ENCODE measurements at places on chromosomes 1 and 21.

- no peak for DNase-seq
These were observed 114.5 kb upstream of the KCNK2 start for GRCh38 chr1:214967865-214968575.

- DNase-seq = no peak
These were observed 56.2 kb upstream of the LBR start for GRCh38 chr1:225483818-225484656.

- DNase-seq = no peak
These were observed 114.6 kb upstream of the PLD5 start for GRCh38 chr1:242639104-242639503.

DNA sequence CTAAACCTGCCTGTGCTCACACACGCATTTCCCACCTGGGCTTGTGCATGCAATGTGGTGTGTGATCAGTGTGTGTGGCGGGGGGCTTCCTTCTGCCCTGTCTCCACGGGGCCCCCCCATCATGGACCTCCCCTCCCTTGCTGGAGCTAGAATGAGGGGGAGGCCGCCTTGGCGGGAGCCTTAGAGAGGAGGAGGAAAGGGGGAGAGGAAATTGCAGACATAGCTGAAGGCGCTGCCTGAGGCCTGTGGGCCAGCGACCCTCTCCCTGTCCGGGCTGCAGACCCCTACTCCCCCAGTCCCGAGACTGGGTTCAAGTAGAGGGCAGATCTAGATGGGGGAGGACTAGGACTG lies 883 bp upstream of the EVA1B start:
- no peak for DNase-seq

DNA sequence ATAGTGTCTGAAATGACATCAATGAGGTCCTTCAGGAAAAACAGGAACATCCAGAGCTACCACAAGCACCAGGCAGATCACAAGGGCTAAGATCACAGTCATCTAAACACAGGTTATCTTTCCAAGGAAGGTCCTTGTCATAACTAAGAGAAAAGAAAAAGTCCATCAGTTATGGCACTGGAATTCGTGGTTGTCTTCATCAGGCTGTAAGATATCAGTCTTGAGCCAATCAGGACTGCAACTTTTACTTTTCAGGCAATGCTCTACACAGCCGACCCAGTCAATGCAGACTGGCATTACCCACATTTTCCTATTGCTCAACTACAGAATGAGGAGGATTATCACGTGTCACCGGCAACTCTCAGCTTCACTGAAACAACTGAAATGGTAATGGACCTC lies 26.4 kb downstream of the SORT1 start:
- no peak for DNase-seq

DNA sequence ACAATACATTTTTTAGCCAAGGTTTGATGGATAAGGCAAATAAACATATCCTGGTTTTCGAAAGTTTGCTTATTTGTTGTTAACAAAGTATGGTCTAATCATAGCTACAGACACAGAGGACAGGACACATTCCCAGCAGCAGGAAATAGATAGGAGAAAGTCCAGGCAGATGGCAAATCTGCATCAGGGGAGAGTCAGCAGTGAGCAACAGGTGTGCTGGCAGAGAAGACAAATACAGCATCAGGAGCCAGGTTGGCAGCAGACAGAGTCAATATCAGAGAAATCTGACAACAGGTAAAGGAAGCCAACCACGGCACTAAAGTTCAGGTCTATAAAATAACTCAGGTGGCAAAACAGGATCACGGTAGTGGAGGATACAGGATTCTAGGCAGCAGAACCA lies 210.7 kb upstream of the PTBP2 start:
- DNase-seq = no peak

DNA sequence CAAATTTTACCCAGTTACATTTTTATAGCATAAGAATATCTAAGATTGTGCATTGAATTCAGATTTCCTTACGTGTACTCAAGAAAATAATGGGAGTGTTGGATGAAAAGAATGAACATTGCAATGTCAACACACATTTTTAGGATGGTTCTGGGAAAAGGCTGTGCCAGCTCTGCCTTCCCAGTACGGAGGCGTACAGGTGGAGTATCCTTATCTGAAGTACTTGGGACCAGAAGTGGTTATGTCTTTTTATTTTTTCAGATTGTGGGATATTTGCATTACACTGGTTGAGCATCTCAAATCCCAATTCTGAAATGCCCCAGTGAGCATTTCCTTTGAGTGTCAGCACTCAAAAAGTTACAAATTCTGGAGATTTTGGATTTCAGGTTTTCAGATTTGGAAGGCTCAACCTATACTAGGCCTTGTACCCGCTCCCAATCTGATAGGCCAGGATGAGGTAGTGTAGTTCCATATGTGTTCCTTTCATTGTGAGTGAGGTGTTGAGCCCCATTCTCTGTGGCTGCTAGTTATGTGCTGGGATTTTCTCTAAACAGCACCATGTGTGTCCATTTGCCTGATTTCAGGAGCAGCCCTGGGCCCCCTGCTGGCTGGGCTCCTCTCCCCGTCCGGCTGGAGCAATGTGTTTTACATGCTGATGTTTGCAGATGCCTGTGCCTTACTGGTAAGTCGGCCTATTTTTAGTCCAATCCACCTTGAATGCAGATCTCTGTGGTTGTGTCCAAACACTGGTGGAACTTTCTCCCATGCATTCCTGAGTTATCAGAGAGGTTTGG lies 60.8 kb downstream of the SLC37A1 start:
- DNase-seq = no peak

DNA sequence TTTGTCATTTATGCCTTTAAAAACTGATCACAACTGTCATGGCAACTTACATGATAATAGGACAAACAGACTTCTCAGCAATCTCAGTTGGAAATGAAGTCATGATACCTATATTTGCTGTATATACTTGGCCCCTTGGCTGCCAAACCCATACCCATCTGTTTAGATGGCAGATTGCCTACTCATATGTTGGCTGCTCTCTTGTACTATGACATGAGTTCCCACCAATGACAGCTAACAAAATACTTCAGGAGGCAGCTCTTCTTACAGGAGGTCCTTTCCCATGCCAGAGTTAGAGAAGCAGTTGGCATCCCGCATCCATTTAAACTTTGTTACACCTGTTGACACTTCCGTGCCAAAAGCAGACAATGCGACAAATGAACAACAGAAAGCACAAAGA lies 603.1 kb upstream of the ADGRL2 start:
- DNase-seq = no peak

DNA sequence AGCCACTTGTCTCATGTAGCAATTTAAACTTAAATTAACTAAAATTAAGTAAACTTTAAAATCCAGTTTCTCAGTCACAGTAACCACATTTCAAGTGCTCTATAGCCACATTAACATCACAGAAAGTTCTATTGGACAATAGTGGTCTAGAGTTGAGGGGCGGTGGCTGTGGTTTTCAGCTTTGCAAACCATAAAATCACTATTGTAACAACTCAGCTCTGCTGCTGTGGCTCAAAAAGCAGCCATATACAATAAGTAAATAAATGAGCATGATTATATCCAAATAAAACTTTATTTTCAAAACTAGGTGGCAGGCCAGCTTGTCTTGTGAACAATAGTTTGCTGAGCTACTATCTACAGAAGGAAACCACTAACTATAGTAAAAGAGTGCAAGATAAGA lies 43.4 kb upstream of the C1orf53 start:
- no peak for DNase-seq

DNA sequence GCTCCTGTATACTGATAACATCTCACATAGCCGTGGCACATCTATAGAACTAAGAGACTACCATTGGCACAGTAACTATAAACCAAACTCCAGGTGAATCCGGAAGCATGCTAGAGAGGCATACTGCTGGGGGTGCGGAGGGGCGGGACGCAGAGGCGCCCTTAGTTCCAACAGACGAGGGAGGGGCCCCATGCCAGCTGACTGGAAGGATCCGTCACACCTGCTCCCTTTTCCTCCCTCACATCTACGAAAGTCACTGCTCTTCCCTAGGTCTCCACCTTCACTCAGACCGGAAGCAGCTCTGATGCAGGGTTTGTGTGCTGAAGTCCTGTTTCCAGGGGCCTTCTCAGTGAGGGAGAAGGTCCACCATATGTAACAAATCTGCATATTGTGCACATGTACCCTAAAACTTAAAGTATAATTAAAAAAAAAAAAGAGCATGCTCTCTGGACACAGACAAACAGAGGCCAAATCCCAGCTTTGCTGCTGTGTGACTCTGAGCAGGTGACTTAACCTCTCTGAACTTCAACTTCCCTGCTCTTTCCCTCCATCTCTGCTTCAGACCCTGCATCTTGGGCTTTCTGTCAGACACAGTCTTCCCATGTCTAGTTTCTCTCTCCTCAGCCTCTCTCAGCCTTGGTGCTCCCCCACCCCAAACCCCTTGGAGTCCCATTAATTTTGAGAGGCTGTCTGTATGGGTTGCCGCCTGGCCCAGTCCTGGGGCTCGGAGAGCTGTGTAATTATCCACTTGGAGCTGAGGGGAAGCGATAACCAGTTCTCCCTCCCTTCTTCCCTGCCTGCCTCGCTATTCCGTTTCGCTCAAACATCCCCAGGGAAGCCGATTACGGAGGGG lies 7.8 kb upstream of the GJB5 start:
- DNase-seq = no peak

GRCh38 chr21:23725576-23725975 lies 1881.7 kb downstream of the MRPL39 start:
- DNase-seq = no peak

DNA sequence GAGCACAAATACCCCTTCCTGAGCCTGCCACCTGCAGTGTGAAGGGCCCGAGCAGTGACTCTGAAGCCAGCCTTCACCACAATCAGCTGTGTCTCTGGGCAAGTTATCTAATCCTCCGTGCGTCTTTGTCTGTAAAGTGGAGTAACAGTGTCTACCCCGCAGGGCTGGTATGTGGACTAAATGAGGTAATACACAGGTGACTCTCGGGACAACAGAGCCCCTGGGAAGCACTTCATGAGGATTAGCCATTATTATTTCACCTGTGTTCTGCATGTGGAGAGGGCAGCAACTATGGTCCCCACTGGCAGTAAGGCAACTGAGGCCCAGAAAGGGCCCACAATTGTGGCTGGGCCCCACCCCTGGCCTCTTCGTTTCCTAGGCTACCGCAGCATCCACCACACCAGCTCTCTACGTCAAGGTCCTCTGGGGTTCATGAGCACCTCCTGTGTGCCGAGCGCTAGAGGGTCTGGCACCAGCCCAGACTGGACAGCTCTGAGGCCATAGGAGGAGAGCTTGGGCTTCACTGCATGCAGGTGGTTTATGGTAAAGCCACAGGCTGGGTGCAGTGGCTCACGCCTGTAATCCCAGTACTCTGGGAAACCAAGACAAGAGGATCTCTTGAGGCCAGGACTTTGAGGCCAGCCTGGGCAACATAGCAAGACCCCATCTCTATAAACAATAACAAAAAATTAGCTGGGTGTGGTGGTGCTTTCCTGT lies 41.3 kb upstream of the LRP8 start:
- no peak for DNase-seq

DNA sequence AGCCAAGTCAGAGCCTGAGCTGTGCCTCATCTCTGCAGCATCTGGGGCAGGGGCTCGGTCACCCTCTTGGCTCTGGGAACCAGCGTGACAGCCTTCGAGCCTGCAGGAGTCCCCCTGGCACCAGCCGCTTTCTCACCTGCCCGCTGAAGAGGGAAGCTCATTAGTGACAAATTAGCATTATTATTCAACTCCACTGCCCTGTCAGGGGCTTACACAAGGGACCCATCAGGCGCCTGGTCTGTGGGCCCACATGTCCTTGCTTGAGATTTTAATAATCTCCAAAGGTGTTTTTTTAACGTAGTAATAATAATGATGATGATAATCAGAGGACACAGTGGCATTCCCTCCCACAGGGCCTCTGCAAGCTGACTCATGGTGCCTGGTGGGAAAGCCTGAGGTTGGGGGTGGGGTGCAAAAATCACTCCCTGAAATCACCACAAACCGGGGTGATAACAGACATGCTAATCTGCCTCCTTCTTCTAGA lies 98.1 kb upstream of the IGSF21 start:
- DNase-seq = no peak

GRCh38 chr1:22340066-22340465 lies 111.6 kb upstream of the ZBTB40 start:
- DNase-seq = no peak

DNA sequence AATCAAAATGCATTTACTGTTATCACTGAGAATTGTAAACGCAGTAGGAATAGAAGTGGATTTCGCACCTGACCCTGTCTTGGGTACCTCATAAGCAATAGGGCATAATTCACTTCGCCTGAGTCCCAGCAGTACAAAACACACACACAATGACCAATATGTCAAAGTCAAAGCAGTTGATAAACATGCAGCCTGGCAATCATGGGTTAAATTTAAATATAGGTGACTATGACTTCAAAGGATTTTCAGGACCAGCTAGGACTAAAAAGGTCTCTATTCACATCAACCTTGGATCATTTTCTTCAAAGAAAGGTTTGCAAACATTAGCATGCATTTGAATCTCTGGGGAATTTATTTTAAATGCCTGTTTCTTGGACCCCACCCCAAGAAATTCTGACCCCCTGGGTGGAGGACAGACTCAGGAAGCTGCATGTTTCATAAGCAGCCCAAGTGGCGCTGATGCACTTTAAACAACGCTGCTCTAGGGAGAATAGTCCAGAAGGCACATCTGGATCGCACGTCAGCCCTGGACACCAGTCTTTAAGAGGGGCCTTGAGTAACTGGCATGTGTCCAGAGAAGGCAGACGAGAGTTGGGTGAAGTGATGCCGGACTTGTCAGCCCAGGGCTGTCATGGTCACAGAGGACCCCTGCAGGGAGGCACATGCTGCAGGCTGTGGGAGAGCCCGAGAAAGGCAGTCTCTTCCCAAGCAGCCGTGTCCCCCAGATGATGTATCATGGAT lies 55.7 kb upstream of the EFHD2 start:
- peak; percentile 15 for DNase-seq

- DNase-seq = no peak
These were observed 204.2 kb downstream of the HMCN1 start for GRCh38 chr1:185938396-185938795.

GRCh38 chr1:25617625-25618432 lies 1.2 kb downstream of the MAN1C1 start:
- no peak for DNase-seq

- DNase-seq = no peak
These were observed 112.5 kb upstream of the GFI1 start for GRCh38 chr1:92599184-92599583.

- DNase-seq = no peak
These were observed 16.8 kb upstream of the INTS3 start for GRCh38 chr1:153711026-153711425.

DNA sequence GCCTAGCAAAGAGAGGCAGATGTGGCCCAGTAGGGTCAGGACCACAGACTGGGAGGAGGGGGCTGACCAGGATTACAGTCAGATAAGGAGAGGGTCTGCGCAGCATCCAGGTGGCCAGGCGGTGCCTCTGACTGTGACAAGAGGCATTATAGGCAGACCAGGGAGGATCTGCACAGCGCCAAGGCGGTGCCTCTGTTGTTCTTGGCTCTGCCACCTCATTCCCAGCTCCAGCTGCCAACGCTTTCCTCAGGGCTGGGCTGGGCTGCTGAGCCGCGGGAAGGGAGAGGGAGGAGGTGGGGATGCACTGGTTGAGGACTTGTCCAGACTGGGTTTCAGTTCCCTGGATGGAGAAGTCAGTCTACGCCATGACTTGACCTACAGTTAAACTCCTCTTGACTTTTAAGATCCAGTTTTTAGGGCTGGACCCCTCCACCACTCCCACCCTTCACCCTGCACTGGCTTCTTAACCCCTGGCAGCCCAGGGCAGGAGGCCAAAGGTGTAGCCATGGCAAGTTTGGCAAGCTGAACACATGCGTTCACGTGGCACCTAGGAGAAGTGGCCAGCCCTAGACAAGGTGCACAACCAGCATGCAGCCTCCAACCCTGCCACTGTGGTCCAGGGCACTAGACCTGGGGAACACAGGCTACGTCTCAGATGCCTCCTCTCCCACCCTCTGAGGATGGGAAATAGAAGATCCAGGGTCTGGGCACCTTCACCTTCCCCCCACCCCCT lies 4.5 kb upstream of the CRABP2 start:
- no peak for DNase-seq

Data from NCI-H1417 treated with DMSO at 0.1 percent for 48 hours (cell line).